ENCODE measurements at places on chromosomes 3 and 15.

DNA sequence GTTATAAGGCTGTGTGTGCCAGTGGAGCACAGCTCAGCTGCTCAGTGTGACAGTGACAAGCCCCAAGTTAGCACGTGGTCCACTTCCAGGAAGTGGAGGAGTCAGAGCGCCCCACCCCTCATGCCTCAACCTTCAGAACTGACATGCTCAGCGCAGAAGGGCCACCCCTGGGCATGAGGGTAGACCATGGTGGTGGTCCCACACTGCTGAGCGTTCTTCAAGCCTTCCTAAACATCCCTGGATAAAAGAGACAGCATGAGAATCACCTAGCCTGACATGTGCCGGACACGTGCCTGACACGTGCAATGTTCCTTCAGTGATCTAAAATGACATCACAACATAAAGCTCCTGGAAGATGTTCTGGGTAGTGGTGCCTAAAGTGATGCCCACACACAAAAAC, 16.8 kb downstream of the ATP10A start:
- DNase-seq: no peak

DNA sequence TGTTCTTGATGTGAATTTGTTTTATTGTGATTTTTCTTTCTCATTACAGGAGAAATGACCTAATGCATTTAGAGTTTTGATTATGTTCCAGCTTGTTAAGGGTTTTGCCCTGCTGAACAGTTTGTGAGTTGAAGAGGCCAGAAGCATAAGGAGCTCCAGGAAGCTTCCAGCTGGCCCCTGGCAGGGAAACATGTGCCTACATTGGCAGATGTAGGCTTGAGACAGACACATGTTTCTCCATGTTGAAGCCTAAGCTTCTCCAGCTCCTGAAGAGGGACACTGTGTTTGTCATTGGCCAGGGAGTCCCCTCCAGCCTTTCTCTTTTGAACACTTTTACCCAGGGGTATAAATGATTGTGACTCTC, 88.4 kb downstream of the ASB7 start:
- DNase-seq: no peak

- peak; percentile 57 for DNase-seq
Measured at GRCh38 chr3:190017521-190018288, 103.0 kb downstream of the P3H2 start.

- no peak for DNase-seq
Measured at GRCh38 chr3:46360907-46361306, 7.0 kb downstream of the CCR2 start.

DNA sequence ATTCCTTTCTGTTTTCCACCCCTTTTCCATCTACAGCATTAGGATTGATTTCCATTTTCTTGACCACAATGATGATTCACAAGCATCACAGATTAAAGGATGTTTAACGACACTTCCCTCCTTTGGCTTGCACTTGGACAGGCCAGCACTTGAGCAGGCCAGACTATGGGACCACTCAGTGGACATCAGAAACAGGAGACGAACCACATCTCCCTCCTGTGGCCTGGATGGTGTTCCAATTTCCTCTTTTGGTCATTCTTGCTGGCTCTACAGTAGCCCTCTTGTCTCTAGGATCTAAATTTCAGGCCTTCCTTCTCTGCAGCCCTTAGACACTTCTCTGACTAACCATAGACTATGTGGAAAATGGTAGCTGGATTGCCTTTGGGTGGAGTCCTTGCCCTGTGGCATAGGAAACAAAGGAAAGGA, 78.8 kb upstream of the BOC start:
- DNase-seq: no peak

GRCh38 chr3:194166682-194167479, 30.9 kb downstream of the HES1 start:
- no peak for DNase-seq

GRCh38 chr3:20236603-20237002, 50.6 kb upstream of the SGO1 start:
- DNase-seq: no peak

- DNase-seq: peak; percentile 55
Measured at GRCh38 chr15:51750792-51751696, at the start of gene TMOD2. TSS of gene TMOD2 (plus strand) at chr15:51751597. CDS start at chr15:51766442, 14,845 bp downstream.

- DNase-seq: peak; percentile 46
Measured at GRCh38 chr3:172259111-172259541, 189.1 kb downstream of the GHSR start.

GRCh38 chr3:143330296-143330868, 210.8 kb downstream of the CHST2 start:
- DNase-seq: no peak

DNA sequence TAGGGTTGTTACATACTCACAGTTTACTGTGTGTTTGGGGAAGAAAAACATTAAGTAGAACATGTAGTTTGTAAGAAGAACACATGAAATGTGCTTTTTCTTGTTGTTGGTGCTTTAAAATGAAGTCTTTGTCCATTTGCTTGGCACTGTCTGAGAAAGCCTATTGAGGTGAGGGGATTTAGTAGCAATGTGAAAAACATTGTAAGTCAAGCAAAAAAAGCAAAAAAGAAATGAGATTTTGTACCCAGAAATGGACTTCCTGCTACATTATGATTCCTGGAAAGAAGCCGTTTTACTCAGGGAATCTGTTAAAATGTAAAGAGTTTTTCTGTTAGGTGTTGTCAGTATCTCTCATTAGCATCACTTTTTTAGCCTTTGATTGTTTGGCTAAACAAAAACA, 59.9 kb downstream of the KAT2B start:
- DNase-seq: no peak

- no peak for DNase-seq
Measured at GRCh38 chr3:155554777-155555451, 190.0 kb downstream of the PLCH1 start.

GRCh38 chr3:169430707-169431404, 232.7 kb downstream of the MECOM start:
- no peak for DNase-seq

DNA sequence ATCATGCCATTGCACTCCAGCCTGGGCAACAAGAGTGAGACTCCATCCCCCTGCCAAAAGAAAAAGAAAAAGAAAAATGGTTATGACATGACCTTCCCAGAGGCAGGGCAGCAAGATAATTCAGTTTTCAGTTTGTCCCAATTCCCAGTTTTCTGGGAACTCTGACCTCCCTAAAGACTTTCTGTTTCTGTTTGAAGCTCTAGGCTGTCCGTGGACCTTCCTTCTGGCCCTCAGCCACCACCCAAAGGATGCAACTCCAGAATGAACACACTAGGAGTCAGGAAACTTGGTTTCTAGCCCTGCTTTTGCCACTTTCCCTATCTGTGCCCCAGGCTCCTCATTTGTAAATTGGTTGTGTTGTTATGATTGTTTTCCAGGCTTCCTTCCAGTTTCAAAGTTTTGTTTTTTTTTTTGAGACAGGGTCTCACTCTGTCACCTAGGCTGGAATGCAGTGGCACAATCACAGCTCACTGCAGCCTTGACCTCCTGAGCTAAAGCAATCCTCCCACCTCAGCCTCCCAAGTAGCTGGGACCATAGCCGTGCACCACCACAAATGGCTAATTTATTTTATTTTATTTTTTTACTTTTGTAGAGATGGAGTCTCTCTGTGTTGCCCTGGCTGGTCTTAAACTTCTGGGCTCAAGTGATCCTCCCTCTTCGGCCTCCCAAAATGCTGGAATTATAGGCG, 68.6 kb downstream of the CDC25A start:
- DNase-seq: peak; percentile 83

- DNase-seq: peak; percentile 69
Measured at GRCh38 chr3:177753451-177754155, 556.3 kb upstream of the TBL1XR1 start.

DNA sequence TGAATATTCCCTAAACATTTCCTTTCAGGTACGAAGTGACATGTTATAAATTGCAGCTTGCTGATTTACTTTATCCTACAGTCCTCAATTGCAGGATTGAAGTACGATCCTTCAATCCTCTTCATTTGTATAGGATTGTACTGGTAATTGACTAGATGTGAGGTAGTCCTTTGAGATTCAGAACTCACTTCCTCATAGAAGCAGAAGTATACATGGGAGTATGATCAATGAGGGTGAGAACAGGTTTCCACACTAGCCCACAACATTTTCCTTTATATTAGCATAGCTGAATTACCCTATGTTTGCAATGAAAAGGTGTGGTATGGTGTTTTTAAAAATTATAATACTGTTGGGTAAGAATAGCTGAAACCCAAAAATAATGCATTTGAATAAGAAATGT, 160.0 kb upstream of the UMPS start:
- no peak for DNase-seq

- no peak for DNase-seq
Measured at GRCh38 chr3:119562307-119562961, 3.0 kb upstream of the CD80 start.

DNA sequence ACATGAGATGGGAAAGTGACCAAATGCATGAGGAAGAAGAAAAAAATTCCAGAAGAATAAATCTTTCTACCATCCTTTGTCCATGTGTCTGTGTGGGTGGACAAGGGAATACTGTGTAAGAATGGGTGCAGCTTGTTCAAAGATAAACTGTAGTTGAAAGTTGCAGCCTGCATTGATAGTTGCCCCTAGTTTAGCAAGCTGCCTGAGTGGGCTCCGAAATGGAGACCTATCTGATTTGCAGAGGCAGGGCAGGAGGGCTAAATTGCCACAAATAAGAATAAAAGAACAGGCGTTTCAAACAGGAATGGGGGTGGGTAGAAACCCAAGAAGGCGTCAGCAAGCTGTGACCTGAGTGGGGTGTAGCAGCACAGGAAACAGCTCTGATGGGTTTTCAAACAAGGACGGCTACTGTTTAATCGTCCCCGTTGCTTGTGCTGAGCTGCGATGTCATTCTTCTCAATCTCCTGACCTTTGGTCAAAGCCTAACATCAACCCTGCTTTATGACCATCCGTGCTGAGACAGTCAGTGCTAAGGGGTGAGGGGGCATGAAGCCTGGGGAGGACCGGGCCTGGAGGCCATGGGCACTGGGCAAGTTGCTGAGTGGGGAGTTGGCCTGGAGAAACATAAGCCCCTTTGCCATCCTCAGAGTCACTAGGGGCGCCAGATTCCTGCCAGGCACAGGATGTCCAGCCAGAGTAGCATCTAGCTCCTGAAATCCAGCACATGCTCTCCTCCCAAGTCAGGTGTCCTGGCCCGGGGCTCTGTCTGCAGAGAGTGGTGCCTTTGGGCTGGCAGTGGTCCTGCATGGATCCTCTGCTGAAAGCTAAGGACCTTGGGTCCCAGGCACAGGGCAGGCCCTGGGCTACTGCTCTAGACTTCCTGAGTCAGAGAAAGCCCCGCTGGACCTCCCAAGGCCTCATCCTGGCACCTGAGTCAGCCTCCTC, 19.2 kb upstream of the C15orf39 start:
- no peak for DNase-seq

DNA sequence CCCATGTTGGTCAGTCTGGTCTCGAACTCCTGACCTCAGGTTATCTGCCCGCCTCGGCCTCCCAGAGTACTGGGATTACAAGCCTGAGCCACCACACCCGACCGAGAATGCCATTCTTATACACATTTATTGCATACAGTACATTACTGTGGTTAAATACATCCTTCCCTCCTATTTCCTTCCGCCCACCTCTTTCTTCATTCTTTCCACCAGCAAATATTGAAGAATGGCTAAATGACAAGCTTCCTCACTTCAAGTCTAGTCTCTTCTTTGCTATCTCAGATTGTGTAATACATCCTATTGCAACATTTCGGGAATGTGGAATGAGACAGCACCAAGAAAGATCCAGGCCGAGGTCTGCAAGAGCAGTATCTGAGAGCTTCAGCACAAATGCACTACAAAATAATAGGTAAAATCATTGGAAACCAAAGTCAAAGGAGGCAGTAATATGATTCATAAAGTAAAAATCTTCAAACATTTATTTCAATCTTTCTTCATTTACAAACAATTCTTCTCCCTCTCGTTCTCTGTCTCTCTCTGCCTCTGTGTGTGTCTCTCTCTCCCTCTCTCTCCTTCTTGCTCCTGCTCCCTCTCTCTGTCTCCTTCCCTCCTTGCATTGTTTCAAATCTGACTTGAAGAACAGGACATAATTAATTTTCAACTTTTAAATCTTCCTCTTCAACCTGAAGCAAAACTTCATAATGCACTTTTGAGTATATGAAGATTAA, 94.7 kb upstream of the TGFBR2 start:
- DNase-seq: no peak

GRCh38 chr15:71373917-71374316, 258.6 kb downstream of the THSD4 start:
- DNase-seq: no peak

DNA sequence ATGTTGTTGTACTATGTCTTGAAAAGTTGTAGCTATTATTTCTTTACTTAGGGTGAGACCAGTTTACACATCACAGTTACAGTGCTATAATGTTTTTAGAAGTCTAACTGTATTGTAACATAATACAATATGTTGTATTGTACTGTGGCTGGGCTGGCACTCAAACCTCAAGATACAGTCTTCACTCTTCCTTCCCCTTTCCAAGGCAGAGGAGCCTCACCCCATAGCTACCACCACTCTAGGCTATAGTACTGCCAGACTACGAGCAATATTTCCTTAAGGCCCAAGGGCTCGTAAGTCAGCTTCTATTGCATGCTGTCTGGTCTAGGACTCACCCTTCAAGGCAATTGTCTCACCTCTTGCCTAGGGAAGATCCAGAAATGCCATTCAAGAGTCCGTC, 597.7 kb downstream of the OTOL1 start:
- no peak for DNase-seq

DNA sequence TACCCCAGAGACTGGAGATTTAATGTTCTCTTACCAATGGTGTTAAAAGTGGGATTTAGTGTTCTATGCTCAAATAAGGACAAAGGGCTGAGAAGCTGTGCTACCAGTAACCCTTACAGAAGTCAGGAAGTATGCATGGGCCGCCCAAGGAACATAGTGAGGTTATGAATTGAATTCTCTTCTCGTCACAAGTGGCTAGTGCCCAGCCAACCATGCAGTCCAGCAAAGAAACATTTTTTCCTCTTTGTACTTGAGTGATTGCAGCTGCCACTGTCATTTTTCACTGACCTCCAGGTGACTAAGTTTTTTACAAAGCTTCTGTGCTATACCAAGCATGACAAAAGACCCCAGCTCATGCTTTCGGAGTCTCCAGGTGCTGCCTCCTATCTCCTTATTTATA, 110.6 kb upstream of the DCBLD2 start:
- no peak for DNase-seq

DNA sequence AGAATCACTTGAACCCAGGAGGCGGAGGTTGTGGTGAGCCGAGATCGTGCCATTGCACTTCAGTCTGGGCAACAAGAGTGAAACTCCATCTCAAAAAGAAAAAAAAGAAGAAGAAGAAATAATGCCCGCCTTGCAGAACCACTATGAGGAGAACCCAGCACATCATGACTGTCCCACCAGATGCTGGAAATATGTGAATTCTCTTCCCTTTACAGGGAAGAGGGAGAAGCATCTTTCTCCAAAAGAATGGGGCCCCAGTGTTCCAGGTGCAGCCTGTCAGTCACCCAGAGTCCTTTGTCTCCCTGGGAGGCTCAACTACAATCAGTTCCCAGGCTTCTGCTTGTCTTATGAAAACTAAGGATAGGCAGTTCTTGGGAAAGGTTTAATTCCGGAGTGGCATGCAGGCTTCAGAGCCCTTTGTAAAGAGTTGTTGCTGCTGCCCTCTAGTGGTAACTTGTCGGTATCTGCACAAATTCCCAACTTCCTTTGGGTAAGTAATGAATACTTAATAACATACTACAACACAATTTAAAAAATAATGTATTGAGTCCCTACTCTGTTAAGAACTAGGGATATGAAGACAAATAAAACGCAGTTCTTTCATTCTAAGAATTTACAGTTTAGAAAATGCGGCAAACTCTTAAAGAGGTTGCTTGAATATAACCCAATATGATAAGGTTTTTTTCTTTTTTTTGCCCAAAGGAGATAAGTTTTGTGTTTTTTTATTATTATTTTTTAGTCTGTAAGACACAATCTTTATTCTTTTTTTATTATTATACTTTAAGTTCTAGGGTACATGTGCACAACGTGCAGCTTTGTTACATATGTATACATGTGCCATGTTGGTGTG, 18.6 kb upstream of the TICRR start:
- DNase-seq: peak; percentile 81
